ENCODE measurements at places on chromosomes 12 and 14.

DNA sequence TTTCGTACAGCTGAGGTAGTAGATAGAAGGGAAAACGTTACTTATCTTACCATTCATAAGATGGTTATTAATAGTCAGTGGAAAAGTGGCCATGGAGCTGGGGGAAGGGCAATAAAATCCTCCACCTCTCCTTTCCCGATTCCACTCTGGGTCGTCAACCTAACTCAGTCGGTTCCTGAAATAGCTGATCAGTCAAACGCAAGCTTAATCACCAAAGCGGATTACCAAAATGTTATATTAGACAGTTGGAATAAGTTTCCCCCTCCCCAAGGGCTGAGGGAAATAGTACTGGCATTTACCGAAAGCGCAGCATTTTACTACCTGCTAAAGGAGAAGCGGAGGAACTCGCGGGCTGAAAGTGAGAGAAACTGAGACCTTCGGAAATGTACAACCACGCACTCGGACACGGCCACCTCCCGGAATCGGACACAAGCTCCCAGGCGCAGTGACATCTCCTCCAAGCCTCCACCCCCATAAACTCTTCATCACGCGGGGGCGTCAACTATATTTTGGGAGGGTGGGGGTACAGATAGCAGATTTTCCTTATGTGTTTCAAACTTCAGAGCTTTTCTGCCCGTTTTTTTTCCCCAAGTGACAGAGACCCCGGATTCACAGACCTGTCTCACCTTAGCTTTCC, 1.2 kb downstream of the PPM1H start:
- no peak for DNase-seq

GRCh38 chr12:67471810-67472209, 176.7 kb upstream of the DYRK2 start:
- DNase-seq = no peak

GRCh38 chr12:132904718-132905328, 17.4 kb upstream of the CHFR start:
- no peak for DNase-seq

DNA sequence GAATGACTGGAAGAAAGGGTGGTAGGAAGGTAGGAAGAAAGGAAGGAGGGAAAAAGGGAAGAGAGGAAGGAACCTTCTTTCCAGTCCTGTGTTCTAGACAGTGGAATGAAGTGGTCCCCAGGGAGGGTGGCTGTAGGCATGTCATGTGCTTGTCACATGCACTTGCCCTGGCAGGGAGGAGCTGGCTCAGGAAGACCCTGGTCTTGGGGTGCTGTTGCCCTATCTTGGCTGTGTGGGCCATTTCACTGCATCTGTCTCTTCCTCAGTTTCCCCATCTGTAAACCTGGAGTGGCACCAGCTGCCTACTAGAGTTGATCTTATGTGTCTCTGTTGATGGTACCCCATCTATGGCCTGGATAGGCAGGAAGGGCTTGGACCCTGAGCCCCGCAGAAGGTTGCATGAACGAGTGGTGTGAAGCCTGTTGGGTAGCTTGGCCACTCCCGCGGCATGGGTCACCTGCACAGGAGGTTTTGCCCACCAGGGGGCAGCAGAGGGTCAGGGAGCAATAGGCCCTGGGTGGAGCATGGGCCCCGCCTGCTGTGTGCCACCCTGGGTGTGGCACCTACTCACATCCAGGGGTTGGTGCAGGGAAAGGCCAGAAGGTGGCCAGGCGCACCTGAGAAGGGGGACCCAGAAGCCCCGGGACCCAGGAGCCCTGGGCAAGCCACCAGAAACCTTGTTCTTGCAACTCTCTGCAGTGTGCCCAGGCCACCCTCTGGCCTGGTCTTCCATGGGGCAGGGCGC, 25.1 kb downstream of the MEG3 start:
- no peak for DNase-seq

- no peak for DNase-seq
These were observed 11.9 kb downstream of the RARG start for GRCh38 chr12:53219956-53220693.

- DNase-seq = no peak
These were observed 156.4 kb downstream of the ATP23 start for GRCh38 chr12:58097741-58098140.

- no peak for DNase-seq
These were observed 61.5 kb downstream of the TMEM30B start for GRCh38 chr14:61219673-61220072.

DNA sequence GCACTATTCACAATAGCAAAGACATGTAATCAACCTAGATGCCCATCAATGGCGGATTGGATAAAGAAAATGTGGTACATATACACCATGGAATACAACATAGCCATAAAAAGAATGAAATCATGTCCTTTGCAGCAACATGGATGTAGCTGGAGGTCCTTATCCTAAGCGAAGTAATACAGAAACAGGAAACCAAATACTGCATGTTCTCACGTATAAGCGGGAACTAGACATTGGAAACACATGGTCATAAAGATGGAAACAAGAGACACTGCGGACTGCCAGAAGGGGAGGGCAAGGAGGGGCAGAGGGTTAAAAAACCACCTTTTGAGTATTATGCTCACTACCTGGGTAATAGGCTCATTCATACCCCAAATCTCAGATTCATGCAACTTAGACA, 234.1 kb upstream of the PLXNC1 start:
- DNase-seq = no peak

GRCh38 chr14:54003064-54003463, 46.4 kb upstream of the BMP4 start:
- DNase-seq = no peak

DNA sequence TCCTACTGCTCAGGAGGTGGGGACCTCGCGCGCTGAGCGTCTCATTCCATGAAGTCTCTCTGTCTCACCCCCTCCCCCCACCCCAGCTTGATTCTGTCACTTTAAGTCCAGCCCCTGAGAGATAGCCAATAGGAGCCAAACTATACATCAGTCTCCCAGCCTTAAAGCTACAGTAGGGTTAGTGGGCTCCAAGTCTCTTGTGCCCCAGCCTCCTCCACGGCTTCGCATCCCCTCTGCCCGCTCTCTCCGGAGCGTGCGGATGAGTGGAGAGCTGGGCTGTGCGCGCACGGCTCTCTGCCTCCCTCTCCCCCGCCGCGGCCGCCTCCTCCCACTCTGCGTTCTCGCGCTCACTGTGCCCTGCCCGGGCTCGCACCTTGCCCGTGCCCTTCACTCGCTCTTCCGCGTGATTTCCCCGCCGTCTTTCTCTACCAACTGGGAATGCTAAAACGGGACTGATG, at the start of gene ESRRB:
Gene ESRRB (plus strand): TSS at position 191 of the 458 bp plus-strand sequence. CDS start 265 bp downstream, at position 456.
- DNase-seq = no peak

GRCh38 chr12:57892232-57892972, 45.9 kb upstream of the CTDSP2 start:
- DNase-seq = no peak

DNA sequence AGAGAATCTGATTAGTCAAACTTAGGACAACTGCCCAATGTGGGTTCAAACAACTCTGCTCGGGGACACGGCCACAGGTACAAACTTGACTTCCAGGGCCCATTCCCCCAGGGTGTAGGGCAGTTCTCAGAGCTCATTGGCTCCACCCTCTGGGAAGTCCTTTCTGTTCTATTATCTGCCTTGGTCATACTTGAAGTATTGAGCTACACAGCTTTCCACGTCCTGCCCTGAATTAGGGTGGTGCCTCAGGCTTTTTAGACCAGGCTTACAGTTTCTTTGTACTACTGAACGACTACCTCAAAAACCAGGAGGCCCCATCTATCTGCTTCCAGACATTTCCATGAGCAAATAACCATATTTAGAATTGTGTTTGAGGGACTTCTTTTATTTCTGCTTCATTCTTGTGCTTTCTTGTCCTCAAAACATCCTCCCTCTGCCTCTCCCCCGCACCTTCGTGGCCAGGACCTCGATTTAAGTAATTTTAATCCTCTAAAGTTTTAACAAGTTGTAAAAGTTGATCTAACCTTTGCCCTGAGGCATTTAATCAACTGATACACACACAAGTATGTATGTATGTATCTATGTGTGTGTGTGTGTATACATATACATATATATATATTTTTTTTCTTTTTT, 281.7 kb upstream of the AMIGO2 start:
- no peak for DNase-seq

- DNase-seq = peak; percentile 45
These were observed 84.5 kb upstream of the CDKN3 start for GRCh38 chr14:54312166-54312801.

- DNase-seq = no peak
These were observed 47.5 kb upstream of the FOXG1 start for GRCh38 chr14:28719130-28719529.

GRCh38 chr12:3133405-3133783, 56.2 kb downstream of the TSPAN9 start:
- no peak for DNase-seq

DNA sequence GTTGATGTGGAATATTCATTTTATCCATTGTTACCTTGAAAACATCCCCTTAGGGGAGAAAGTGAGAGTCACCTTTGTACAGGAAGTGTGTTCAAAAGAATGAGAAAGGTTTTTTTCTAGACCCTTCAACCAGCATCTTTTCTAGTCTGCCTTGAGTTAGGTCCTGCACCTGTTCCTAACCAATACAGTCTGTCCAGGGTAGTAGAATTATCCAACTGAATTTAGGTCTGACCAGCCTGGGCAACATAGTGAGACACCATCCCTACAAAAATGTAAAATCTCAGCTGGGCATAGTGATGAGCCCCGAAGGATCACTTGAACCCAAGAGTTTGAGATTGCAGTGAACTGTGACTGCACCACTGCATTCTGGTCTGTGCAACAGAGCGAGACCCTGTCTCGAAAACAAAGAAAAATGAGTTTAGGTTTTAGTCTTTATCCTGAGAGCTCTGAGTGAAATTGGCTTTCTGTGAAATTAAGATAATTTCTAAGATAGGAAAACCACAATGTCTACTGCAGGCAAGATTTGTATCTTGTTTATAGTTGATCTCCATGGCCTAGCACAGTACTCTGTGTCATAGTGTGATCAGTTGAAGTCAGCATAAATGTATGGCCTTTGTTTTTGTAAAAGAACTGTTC, 25.2 kb downstream of the ARHGAP5 start:
- DNase-seq = no peak

DNA sequence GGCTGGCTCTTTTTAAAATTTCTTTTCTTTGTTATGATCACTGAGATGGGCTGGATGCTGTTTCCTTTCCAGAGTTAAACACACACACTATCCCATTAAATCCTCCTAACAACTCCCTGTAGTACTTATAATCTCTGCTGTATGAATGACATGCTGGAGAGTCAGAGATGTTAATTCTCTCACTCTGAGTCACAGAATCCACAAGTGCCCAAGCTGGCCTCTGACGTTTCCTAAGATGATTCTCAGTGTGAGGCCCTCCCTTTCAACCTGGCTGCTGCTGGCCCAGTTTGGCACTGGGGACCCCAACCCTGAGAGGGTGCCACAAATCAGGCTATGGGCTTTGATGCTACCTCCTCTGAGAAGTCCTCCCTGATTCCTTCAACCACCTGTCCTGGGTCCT, 5.4 kb downstream of the NOS1 start:
- no peak for DNase-seq

- DNase-seq = no peak
These were observed 175.1 kb downstream of the NRXN3 start for GRCh38 chr14:78345131-78345744.

DNA sequence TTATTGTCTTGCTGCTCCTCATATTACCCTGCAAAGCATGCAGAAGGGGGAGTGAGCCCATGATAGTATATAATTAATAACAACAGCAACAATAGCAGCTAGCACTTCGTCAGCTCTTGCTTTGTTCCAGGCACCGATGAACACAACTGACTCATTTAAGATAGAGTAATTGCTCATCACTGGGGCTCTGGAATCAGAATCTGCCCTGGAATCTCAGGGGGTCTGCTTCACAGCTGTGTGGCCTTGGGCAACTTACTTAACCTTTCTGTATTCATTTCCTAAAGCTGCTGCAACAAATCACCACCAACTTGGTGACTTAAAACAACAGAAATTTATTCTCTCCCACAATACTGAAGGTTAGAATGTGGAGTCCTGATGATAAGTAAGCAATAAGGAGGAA, 55.0 kb upstream of the PSMC1 start:
- no peak for DNase-seq

GRCh38 chr14:39432619-39433451, 602 bp upstream of the FBXO33 start:
- DNase-seq = no peak

GRCh38 chr12:15278816-15279658, 43.3 kb upstream of the PTPRO start:
- DNase-seq = no peak

DNA sequence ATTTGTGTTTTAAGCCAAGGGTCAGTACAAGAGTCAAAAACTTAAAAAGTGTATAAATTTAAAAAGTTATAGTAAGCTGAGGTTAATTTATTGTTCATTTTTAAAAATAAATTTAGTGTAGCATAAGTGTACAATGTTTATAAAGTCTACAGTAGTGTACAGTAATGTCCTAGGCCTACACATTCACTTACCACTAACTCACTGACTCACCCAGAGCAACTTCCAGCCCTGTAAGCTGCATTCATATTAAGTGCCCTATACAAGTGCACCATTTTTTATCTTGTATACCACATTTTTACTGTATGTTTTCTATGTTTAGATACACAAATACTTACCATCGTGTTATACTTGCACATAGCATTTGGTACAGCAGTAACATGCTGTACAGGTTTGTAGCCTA, 37.7 kb downstream of the GPR137C start:
- DNase-seq = no peak

DNA sequence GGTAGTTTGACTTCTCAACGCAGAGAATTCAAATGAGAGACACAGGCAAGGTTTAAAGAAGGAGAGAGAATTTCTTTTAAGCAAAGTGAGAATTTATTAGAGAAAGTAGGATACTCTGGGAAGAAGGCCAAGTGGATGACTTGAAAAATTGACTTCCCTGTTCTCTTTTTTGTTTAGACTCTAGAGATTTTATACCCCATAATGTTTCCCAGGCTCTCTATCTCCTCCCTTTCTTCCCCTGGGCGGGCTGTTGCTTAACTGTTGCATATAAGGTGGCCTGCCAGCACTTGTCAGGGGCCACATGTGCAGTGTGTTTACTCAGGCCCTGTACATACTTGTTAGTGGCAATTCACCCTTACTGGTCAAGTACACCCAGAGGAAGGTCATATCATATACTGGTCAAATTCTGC, 403.7 kb downstream of the SLC6A15 start:
- DNase-seq = no peak

DNA sequence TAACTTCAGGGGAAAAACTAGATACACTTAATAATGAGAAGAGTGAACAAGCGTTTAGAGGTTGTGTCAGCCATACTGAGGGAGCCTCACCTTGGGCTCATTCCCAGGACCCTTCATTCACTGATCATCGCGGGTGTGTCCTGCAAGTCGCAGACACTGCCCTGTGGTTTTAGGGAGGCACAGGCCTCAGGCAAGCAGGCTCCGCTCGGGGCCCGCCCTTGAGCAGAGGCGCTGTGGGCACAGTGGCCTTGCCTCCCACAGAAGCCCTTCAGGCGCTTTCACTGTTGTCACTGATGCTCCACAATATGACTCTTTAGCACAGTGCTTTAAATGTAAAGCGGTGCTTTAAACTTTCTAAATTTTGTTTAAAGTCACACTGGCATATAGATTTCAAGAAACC, 67.4 kb downstream of the DDX51 start:
- no peak for DNase-seq

All from AG04449 (cell line).